Right hindlimb (tissue), 1 donor: ENCODE measurements at places on chromosomes 2 and 18.

GRCh38 chr2:215384710-215385109, 51.2 kb downstream of the FN1 start:
- DNase-seq, result no peak

GRCh38 chr2:132448771-132449170, 32.2 kb downstream of the GPR39 start:
- DNase-seq, result no peak

DNA sequence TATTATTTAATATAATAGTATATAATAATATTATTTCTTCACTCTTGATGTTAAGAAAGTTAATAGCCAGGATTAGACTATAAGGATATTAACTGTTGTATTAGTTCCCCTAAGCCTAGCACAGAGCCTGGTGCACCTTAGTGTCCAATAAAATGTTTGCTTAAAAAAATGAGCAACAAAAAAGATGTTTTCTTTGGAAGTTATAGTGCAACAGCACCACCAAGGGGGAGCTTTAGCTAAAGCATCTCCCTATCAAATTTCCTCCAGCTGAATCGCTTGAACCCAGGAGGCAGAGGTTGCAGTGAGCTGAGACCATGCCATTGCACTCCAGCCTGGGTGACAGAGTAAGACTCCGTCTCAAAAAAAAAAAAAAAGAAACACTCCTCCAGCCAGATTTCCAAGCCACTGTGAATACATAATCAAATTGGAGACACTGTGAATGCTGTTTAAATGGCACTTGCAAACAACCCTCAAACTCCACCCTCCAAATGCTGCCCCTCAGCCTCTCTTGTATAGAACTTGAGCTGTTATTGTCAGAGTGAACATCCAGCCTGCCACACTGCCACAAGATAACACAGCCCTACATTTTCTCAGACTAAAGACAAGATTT, 221.9 kb downstream of the DYM start:
- no peak for DNase-seq

DNA sequence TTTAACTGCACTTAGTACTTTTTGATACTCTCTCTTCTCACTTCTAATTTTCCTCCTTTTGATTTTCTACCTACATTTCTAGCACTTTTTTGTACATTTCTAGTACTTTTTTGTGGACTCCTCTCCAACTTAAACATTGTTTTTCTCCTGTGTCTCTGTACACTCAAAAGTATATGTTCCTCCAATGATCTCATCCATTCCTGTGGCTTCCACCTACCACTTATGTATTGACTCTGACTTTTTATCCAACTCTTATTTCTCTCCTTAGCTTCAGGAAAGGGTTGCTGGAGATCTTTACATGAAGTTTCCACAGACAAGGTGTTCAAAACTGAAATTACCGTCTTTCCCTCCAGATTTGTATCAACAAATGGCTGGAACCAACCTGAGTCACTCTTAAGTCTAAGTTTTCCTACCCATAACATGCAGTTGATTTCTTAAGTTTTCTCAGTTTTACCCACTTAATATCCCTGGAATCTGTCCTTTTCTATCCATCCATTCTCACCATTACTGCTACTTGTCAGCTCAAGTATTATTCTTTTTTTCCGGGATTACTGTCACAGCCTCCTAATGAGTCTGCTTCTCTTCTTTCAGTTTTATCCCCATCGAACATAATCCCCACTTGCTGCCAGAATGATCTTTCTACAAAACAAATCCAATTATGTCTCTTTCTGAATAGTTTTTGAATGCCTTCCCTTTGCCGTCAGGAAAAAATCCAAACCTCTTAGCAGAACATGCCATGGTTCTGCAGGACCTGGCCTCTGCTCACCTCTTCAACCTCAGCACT, 22.6 kb upstream of the PELI1 start:
- no peak for DNase-seq

- peak; percentile 35 for DNase-seq
Measured at GRCh38 chr2:2057125-2057721, 273.9 kb downstream of the MYT1L start.

DNA sequence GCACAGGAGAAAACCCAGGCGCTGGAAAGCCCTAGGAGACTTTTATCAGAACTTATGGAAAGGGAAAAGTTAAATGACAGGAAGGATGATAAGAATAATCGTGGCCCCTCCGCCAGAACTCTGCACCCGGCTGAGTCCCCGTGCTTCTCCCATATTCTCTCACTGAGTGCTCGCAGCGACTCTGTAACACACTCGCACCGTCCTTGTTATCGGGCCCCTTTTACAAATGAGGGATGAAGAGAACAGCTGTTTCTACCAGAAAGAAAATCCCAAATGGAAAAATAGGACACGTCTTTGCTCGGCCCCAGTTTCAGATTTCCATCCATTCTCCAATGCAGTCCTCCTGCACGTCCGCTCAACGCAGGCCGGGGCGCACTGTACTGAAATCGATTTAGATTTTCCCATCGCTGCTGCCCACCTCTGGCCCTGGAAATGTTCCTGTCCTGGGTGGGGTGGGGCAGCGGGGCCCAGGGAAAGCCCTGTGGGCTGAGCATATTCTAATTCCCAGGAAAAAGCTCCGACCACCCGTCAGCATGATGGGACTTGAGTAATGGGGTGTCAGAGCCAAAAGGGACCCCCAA, 66.4 kb downstream of the KCNF1 start:
- DNase-seq, result no peak

- DNase-seq, result peak; percentile 30
Measured at GRCh38 chr2:208406474-208407451, at the start of gene PTH2R. Gene PTH2R, plus strand, starts transcription at chr2:208406792. Its CDS starts 252 bp downstream, at chr2:208407044.
